ENCODE measurements at places on chromosomes 7 and 10. TPM values are rescaled to one million over a fixed set of nuclear protein-coding genes. Genes with fewer than 3 reads are reported as not detected.
A peak's percentile ranks its signal among the peaks of the same experiment; 100 is the strongest.

GRCh38 chr10:110546499-110547110 lies 20.9 kb upstream of the SMC3 start:
- no peak overlapping the region for H3K27ac ChIP-seq
- H3K36me3 ChIP-seq, result no peaks in the 10 kb centered on the region
- H3K27me3 ChIP-seq, result peaks cover 7% of the 10 kb centered on the region
- no peak for DNase-seq

FAM25A gene
- total RNA-seq, result not detected

DNA sequence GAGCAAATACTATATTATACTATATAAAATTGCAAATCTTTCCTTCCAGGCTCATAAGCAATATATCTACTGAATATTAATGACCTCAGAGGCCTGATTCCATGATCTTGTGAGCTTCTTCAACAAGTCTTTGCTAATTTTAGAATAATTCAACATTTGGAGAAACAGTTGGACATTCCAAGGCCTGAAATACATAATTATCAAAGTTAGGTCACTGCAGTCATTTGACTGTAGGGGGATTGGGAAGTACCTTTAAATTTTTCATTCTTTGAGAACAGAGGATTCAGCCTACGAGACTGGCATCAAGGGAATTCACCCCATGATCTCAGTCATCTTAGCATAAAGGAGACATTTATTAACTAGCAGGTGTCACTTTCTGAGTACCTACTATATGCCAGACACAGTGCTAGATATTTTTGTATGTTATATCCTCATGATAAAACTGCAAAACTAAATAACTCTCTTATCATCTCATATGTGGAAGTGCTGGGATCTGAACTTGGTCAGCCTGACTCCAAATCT lies 85.4 kb downstream of the DOCK4 start:
- no peak for DNase-seq
- H3K36me3 ChIP-seq, result no peaks in the 10 kb centered on the region
- peaks cover 2% of the 10 kb centered on the region for H3K27me3 ChIP-seq
- H3K4me1 ChIP-seq, result no peaks in the 10 kb centered on the region

DNA sequence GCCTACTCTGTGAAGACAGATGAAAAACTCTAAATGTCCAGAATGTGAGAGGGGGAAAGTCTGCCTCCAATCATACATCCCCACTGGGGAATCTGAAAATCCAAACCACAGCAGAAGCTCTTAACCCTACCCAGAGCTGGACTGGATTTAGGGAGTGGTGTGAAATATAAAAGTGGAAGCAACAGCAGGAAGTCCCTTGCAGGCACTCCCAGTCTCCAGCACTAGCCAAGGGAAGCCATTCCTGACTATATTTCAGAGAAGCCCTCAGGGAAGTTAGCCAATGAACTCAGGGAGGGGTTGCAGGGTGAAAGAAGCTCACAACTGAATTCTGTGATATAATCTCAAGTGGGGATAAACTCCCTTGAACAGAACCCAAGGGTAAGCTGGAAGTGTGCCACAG lies 51.5 kb downstream of the CRPPA start:
- H3K4me1 ChIP-seq, result no peaks in the 10 kb centered on the region
- no peaks in the 10 kb centered on the region for H3K27me3 ChIP-seq
- no peak overlapping the region for H3K4me3 ChIP-seq
- H3K36me3 ChIP-seq, result no peaks in the 10 kb centered on the region
- no peak overlapping the region for H3K27ac ChIP-seq
- no peak for DNase-seq

DNA sequence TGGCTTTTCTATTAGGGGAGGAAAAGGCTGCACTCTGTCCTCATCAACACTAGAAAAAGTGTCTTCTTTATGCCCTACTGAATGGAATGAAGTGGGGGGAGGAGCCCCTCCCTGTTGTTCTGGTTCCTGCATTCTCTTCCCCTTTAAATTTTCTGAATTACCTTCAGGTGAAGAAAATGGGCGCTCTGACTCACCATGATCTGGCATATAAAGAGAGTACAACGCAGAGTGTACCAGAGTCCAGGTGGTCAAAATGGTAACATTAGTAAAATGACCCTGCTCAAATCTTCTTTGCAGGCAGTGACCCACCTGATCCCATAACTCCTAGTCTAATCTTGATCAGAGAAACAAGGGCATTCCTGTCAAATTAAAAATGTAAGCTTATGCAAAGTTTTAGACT lies 80.7 kb downstream of the THSD7A start:
- no peak overlapping the region for H3K27ac ChIP-seq
- no peaks in the 10 kb centered on the region for H3K27me3 ChIP-seq
- no peaks in the 10 kb centered on the region for H3K36me3 ChIP-seq
- no peaks in the 10 kb centered on the region for H3K4me1 ChIP-seq
- H3K4me3 ChIP-seq, result no peak overlapping the region

DNA sequence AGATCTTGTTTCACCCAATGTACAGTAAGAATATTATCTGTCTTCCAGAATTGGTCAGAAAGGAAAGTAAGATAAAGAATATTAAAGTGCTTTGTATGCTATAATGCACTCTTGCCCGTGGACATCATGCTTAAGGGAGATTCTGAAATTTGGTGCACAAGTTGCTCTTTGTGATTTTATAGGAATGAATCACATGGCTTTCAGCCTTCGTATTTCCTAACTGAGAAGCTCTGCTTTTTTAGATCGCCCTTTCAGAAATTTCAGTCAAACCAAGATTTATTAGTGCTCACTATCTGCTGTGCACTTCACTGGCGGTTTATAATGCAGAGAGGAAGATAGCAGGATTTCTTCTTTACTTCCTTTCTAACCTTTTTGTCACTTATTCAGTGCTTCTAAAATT lies 1248.5 kb upstream of the LRRN3 start:
- no peaks in the 10 kb centered on the region for H3K36me3 ChIP-seq
- no peak overlapping the region for H3K4me3 ChIP-seq
- no peaks in the 10 kb centered on the region for H3K4me1 ChIP-seq
- H3K27ac ChIP-seq, result no peak overlapping the region
- DNase-seq, result no peak

COL1A2 gene
- total RNA-seq, result not detected

POR gene
- 28.9 TPM for total RNA-seq

GRCh38 chr10:103395754-103396066 lies 565 bp downstream of the ATP5MK start:
- DNase-seq, result no peak
- peak overlapping the region; percentile 88 for H3K27ac ChIP-seq
- peaks cover 59% of the 10 kb centered on the region for H3K4me1 ChIP-seq

GRCh38 chr10:95794195-95794594 lies 38.2 kb downstream of the ENTPD1 start:
- H3K27ac ChIP-seq, result no peak overlapping the region
- H3K4me1 ChIP-seq, result peaks cover 14% of the 10 kb centered on the region
- H3K27me3 ChIP-seq, result peaks cover 1% of the 10 kb centered on the region
